ENCODE measurements at places on chromosomes 16 and 17. TPM values are rescaled to one million over a fixed set of nuclear protein-coding genes. Genes with fewer than 3 reads are reported as not detected.

PGAP6 gene
- total RNA-seq, result 49.5 TPM

PRSS8 gene
- not detected for total RNA-seq

CDT1 gene
- total RNA-seq, result 3.2 TPM

NPIPB6 gene
- total RNA-seq, result 3.3 TPM

LDHD gene
- total RNA-seq, result 17.6 TPM

SEZ6L2 gene
- 7.2 TPM for total RNA-seq
